ENCODE measurements at places on chromosomes 7 and 10.

- DNase-seq = no peak
Measured at GRCh38 chr10:125878957-125879835, 1.9 kb downstream of the DHX32 start.

- no peak for DNase-seq
Measured at GRCh38 chr10:26485150-26485941, 47.2 kb downstream of the APBB1IP start.

DNA sequence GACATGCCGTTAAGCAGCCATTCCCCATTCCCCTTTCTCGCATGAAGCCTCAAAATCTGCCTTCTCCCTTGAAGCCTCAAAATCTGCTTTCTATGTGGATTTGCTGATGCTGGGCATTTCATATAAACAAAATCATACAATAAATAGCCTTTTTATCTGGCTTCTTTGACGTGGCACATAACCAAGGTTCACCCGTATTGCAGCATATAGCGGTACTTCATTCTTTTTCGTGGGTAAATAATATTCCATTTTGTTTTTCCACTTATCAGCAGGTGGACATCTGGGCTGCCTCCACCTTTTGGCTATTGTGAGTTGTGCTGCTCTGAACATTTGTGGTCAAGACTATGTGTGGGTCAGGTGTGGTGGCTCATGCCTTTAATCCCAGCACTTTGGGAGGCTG, 57.0 kb downstream of the BRI3 start:
- no peak for DNase-seq

- no peak for DNase-seq
Measured at GRCh38 chr10:78910886-78911285, 157.9 kb upstream of the ZMIZ1 start.

DNA sequence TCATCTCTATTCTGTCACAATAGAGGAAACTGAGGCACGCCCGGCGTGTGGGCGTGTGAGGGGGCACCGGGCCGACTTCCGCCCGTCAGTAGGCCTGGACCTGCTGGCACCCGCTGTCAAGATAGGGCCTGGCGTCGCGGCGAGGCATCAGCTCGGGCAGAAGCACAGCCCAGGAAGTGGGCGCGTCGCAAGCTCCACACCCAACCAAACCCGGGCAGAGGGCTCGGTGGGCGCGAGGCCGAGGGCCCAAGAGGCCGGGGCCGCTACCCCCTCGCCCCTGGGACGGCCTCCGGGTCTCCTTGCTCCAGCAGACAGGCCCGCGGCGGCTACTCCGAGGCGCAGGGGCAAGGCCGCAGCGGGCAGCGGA, 91.2 kb downstream of the SPAG6 start:
- no peak for DNase-seq

DNA sequence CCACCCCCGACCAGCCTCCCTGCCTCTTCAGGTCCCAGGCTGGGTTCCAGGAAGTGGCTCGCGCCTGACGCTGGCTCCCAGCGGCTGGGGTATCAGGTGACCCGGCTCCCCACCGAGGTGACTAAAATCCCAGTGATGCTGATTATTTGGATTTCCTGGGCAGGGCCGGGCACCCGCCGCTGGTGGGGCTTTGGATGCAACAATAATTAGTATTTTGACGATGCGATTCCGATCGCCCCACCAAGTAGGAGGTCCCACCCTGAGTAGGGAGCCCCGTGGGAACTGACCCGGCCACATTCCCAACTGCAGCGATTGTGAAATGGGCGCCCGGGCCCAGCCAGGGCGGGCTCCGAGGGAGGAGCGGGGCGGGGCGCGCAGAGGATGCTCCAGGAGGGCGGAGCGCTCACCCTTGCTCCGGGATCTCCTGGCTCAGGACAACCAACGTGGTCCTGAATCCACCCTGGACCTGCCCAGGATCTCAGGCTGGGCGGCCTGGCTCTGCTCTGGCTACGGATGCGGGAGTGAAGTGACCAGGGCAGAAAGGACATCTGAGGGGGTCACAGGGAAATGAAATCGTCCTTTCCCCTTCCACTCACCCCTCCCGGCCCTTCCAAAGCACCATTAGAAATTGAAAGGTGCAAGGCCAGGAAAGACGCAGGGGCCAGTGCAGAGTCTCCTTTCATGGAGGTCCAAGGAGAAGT, 32.6 kb downstream of the DUSP5 start:
- DNase-seq = no peak

- DNase-seq = no peak
Measured at GRCh38 chr7:135194494-135195095, 16.7 kb downstream of the WDR91 start.

DNA sequence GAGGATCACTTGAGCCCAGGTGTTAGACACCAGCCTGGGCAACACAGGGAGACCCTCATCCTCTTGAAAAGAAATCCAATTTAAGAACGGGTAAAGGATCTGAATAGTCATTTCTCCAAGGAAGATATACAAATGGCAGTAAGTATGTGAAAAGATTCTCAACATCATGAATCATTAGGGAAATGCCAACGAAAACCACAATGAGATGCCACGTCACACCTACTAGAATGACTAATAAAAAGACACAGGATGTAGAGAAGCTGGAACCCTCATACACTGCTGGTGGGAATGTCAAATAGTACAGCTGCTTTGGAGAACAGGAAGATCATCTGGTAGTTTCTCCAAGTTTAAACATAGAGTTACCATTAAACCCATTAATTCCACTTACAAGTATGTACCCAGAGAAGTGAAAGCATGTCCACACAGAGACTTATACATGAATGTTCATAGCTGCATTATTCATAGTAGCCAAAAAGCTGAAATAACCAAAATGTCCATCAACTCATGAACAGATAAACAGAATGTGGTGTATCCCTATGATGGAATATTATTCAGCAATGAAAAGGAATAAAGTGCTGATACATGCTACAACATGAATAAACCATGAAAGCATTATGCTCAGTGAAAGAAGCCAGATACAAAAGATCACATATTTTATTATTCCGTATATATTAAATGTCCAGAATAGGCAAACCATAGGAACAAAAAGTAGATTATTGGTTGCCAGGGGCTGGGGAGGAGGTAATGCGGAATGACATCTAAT, 13.1 kb upstream of the ZMIZ2 start:
- DNase-seq = no peak

- no peak for DNase-seq
Measured at GRCh38 chr7:84939888-84940287, 247.0 kb downstream of the SEMA3D start.

GRCh38 chr10:14757394-14757793, 17.3 kb downstream of the FAM107B start:
- DNase-seq = no peak

- DNase-seq = no peak
Measured at GRCh38 chr7:129514683-129515082, 12.4 kb downstream of the SMKR1 start.

- DNase-seq = no peak
Measured at GRCh38 chr10:65843203-65843602, 1082.6 kb upstream of the LRRTM3 start.

DNA sequence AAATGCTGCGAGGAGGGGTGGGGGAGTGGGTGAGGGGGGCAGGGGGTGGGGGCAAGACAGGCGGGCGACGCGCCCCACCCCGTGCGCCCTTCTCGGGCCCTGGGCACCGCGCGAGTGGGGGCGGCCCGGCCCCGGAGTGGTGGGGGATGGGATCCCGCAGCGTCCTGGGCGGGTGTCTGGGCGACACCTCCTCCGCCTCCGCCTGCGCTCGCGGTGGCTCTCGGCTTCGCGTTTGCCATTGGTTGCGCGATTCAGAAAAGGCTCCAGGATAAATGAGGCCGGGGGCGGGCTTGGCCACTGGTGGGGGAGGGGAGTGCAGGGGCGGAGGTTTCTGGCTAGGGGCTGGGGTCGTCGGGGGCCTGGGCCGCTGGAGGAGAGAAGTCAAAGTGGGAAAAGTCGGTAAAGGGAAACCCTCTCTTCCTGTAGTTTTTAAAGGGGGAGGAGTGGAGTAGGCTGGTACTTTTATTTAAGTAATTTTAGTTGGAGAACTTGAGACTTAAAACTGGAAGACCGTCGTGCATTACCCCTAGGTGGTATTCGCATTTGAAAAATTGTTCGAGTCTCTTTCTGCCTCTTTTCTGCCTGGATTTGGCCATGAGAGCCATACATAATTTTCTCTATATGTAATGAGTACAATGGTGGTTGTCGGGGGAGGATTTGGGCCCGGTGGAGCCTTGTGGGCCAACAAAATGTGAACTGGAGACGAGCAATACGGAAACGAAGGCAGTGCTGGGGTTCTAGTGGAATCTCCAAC, 992 bp upstream of the IGF2BP3 start:
- no peak for DNase-seq

DNA sequence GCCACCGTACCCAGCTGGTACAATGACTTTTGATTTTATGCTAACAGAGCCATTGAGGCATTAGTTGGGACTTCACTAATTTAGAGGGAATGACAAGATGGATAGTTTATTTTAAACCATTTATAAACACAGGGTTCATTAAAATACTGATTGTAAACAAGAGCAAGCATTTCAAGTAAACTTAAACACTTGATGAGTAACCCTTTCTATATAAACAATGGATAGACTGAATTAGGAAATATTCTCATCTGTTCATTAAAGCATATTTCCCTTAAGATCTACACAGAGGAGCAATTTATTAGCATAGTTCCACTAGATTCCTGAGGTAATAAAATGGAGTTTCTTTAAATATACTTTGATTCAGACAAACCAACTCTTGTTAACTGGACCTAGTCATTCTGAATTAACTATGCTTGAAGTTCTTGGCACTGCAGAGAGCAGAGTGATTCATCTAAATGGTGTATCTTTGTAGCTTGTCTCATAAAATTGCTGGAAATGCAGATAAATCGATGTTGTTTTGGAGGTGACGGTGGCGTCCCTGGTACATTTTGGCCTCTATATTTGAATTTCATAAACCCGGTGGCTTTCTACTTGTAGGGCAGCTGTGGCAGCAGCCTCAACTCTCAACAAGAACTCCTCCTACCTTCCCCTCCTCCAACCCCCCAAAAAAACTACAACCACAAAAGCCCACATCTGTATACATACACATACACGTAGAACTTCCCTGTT, 15.4 kb upstream of the VDAC2 start:
- DNase-seq = no peak

DNA sequence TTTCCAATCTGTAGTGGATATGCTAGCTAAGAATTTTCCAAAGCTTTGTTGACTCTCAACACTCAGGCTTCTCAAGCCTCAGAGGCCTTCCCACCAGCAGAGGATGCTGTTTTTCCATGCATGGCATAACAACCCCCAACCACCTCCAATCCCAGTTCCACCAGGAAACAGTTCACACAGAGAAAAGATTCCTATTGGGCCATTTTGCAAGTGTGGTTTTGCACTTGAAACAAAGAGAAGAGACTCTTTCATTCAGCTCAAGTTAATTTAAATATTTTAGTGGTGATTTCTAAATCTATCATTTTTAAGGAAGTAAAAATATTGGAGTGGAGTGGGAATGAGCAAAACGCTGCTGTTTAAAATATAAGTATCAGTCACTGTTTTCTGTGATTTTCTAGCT, 105.6 kb upstream of the COL1A2 start:
- no peak for DNase-seq

DNA sequence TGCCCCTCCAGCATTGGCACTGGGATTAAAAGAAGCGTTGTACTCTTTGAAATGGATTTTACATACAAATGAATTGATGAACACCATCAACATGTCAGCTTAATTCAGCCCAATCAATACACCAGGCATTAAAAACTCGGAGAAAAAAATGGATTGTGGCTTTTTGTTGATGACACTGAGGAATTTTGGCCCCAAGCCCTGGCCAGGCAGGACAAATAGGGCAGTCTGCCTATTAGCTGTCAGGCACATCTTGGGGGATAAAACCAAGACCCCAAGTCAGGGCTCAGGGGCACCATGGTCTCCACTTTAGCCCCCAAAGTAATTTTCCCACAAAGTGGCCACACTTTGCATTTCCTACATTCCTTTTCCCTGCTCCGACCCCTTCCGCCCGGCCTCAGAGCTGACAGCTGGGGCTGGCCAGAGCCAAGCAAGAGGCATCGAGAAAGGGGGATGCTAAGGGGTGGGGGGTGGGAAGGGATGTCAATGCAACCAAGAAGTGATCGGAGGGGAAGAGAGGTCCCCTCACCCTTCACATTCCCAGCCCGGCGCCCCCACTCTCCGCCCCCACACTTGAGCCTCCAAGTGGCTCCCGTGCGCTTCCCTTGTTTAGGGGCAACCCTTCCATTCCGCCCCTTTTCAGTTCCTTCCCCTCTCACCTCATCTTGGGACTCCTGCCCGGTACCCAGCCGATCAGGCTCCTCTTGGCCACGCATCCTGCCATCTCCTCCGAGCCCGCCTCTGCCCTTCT, 711 bp downstream of the HIP1 start:
- DNase-seq = no peak

GRCh38 chr10:85152911-85153310, 824.5 kb downstream of the CCSER2 start:
- no peak for DNase-seq

All from stimulated activated CD8-positive, alpha-beta memory T cell treated with anti-CD3 and anti-CD28 coated beads, Interleukin-4, amount 100 ng/mL, for 1 hour (primary cell).